ENCODE measurements at places on chromosomes 6 and 20.
A peak's percentile ranks its signal among the peaks of the same experiment; 100 is the strongest.

DNA sequence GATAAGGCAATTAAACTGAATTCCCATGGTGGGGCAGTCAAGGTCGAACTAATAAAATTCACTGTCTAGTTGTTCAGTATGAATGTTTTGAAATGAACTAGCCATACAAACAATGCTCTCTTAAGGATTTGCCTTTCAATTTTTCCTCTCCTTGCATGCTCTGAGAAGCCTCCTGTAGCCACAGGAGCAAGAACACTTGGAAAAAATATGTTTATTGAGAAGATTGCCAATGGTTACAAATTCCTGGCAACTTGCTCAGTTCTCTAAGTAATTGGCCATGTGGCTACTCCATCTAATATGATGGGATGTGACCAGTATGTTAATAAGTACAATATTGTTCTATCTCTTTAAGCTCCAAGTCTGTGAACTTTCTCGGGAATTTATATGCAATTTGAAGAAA is 49.4 kb downstream of the FUT9 start:
- DNase-seq, result no peak

- DNase-seq, result no peak
These were observed 26.9 kb downstream of the DDX27 start for GRCh38 chr20:49245921-49246740.

- DNase-seq, result no peak
These were observed 79.8 kb downstream of the PSMB1 start for GRCh38 chr6:170473301-170473717.

DNA sequence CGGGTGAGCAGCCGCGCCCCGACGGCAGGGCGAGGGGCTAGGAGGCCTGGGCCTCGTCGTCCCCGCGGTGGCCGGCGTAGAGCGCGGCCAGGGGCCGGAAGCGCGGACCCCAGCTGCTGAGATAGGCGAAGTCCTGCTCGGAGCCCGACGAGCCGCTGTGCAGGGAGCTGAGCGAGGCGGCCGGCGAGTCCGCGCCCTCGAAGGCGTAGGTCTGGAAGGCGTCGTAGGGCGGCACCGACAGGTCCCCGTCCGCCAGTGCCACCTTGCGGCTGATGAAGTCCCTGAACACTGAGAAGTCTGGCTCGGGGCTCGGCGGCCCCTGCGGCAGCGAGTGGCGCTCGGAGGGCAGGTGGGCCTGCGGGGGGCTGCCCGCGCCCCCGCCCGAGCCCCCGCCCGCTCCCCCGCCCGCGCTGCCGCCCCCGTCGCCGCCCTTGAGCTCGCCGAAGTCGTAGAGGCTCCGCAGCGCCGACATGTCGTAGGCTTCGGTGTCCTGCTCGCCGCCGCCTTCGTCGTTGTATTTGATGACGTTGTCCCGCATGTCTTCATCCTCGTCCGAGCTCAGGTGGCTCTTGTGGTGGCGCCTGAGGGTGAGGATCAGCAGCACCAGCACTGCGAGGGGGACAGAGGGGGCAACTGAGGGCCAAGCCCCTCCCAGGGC is 56.5 kb downstream of the CD40 start:
- peak; percentile 48 for DNase-seq

Data from stimulated activated CD8-positive, alpha-beta memory T cell treated with anti-CD3 and anti-CD28 coated beads, Interleukin-7, amount 100 ng/mL, for 1 hour (primary cell).